ENCODE measurements at places on chromosomes 2 and 18. TPM values are rescaled to one million over a fixed set of nuclear protein-coding genes. Genes with fewer than 3 reads are reported as not detected.

Gene AOX1
- 3.0 TPM for total RNA-seq

Gene NETO1
- total RNA-seq = not detected

Gene EVX2
- total RNA-seq = not detected

Gene RNF152
- 0.18 TPM for total RNA-seq

Gene FAM228B
- total RNA-seq = 23.0 TPM

Gene DDX1
- total RNA-seq = 102 TPM

Gene KLHL41
- 0.72 TPM for total RNA-seq

Gene RBM44
- 0.90 TPM for total RNA-seq

Gene NAT8
- total RNA-seq = not detected

Gene ITGA4
- 0.36 TPM for total RNA-seq

Gene PRSS56
- total RNA-seq = 0.18 TPM

Gene MEP1B
- total RNA-seq = 0.28 TPM

Gene DES
- total RNA-seq = 0.69 TPM

Gene ZNF892
- total RNA-seq = 8.1 TPM

Gene RPL37A
- 1,826 TPM for total RNA-seq

Gene PSMA8
- total RNA-seq = not detected

Gene GAL3ST2
- total RNA-seq = 1.6 TPM

Gene SFTPB
- total RNA-seq = 5.6 TPM

Gene ANKRD29
- 0.67 TPM for total RNA-seq

Gene UGT1A6
- not detected for total RNA-seq

Gene IL36A
- not detected for total RNA-seq

Gene ALPP
- 7.3 TPM for total RNA-seq

Gene ABHD1
- total RNA-seq = 0.46 TPM

Gene CACNB4
- total RNA-seq = 1.7 TPM

Gene PPIL3
- 12.2 TPM for total RNA-seq

Gene HOXD9
- total RNA-seq = 0.15 TPM

Gene RASGRP3
- total RNA-seq = 2.6 TPM

Gene INPP5D
- 0.39 TPM for total RNA-seq

Gene UCN
- 4.4 TPM for total RNA-seq

Gene NFATC1
- 30.8 TPM for total RNA-seq

Gene DNAJC5G
- total RNA-seq = not detected
